Epithelial cell of proximal tubule (primary cell): ENCODE measurements at places on chromosomes 12 and 14. TPM values are rescaled to one million over a fixed set of nuclear protein-coding genes. Genes with fewer than 3 reads are reported as not detected.

The HOXC12 gene
- not detected in 2 replicates for total RNA-seq

The KRT2 gene
- not detected in 2 replicates for total RNA-seq

The SLC10A1 gene
- not detected in 2 replicates for total RNA-seq

The SLC6A12 gene
- 0.07 TPM in 1 of 2 replicates, not detected in the other for total RNA-seq

The GPX2 gene
- not detected in 2 replicates for total RNA-seq

The TMEM52B gene
- 0.43 TPM in 1 of 2 replicates, not detected in the other for total RNA-seq

The LRRC74A gene
- total RNA-seq, result not detected in 2 replicates

The RAB2B gene
- total RNA-seq, result 11.7 and 13.2 TPM in 2 replicates

The TMEM233 gene
- total RNA-seq, result 0.17 TPM in 1 of 2 replicates, not detected in the other

DNA sequence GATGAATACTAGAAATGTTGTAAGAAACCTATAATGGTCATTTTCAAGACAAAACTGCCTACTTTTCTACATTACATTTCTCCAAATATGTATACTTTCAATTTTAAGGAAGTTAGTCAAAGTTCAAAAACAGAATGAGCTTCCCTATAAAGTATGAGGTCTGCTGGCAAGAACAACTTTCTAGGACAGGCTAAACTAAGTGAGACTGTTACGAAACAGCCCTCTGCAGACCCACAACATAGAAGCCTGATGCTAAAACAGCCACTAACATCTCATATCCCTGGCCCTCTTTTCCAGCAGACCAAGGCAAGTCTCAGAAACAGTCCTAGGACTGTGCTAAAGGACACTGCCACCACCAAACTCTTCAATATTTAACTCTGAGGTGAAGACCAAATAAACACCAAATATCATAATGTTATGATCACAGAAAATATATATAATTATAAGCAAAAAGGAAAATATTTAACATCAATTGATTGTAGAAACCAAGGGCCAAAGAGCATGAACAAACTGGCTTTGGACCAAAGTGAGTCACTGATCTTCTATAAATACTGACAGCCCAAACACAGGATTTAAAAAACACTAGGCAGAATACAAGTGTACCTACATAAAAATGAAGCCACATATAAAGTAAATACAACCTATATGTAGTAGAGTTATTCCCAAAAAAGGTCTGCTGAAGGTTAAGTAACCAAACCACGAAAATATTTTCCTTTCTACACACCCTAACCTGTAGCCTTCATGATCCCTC lies 27.7 kb downstream of the PPP4R3A start:
- no peak for DNase-seq

DNA sequence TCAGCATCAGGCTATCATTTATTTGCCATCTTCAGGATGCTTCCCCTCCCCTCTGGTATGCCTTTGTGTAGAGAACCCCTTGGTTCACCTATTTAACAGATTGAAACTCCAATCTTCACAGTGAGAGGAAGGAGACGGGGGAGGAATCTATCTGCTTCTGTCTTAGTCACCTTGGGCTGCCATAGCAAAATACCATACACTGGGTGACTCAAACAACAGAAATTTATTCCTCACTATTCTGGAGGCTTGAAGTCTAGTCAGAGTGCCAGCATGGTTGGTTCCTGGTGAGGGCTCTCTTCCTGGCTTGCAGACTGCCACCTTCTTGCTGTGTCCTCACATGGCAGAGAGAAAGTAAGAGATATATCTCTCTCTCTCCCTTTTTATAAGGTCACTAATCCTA lies 13.5 kb upstream of the EML1 start:
- peak; percentile 20 for DNase-seq

DNA sequence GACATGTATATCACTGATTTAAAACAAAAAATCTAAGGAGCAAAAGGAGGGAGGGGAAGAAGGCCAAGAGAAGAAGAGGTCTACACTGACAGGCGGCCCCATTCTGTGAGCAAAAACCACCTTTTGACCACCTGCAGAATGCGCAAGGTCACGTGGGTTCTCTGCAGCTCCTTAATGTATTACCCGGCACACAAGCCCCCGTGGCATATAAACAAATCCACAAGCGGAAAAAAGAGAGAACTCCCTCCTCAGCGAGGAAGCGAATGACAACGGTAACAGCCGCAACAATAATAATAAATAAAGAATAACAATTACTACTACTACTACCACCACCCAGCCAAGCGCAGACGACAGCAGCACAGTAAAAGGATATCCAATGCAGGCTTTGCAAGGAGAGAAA lies 1.3 kb downstream of the KSR2 start:
- DNase-seq, result no peak

GRCh38 chr12:90098132-90098779 lies 389.6 kb upstream of the ATP2B1 start:
- DNase-seq, result no peak

- DNase-seq, result no peak
These were observed 39.8 kb downstream of the CHGA start for GRCh38 chr14:92962831-92963095.

DNA sequence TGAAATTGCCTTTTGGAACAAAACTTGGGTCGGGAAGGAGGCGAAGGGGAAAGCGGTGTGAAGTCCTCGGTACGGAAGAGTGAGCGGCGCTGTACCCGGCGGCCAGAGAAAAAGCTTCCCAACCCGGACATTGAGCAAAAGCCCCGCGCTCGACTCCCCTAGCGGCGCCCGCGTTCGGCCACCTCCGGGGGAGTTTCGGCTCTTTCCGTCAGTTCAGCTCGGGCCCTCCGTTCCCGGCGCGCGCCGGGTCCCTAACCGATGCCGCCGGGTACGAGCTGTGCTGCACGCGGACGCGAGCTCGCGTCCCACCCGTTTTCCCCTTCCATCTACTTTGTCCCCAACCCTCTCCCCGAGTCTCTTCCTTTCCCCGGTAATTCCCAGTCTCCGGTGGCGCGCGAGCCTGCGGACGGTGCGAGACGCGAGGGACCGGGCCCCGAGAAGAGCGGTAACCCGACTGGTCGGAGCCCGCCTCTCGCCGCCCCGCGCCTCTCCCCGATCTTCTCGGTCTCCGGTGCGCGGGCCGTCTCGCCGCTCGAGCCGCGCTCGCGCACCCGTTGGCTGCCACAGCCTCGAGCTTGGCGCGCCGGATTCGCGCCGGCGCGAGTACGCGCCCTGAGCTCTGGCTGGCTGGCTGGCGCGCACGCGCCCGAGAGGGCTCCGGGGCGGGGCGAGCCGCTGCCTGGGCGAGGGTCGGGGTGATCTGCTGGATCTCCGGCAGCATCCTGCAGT lies 446 bp upstream of the SPATS2 start:
- DNase-seq, result no peak

DNA sequence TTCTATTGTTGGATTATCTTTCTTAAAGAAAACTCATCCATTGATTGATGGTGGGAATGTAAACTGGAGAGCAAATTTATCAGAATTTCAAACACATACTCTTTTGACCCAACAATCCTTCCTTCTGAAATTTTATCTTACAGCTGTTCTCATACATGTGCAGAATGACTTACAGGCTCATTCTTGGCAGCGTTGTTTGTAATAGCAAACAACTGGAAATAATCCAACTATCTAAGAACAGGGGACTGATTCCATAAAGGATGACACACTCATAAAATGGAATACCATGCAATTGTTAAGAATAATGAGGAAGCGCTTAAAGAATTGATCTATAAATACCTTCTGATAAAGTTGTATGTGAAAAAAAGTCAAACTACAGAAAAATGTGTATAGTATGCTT lies 24.0 kb downstream of the RHOJ start:
- no peak for DNase-seq

GRCh38 chr14:45610318-45610717 lies 357.3 kb upstream of the MIS18BP1 start:
- peak; percentile 15 for DNase-seq

DNA sequence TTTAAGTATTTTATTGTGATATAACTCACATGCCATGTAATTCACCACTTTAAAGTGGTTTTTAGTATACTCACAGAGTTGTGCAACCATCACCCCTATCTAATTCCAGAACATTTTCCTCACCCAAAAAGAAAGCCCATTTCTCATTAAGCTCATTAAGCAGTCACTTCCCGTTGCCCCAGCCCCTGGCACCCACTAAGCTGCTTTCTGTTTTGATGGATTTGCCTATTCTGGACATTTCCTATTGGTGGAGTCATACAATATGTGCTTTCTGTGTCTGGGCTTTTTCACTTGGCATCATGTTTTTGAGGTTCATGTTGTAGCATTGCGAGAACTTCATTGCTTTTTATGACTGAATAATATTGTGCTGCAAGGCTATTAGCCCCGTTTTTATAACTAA lies 66.0 kb downstream of the ARL6IP4 start:
- no peak for DNase-seq

DNA sequence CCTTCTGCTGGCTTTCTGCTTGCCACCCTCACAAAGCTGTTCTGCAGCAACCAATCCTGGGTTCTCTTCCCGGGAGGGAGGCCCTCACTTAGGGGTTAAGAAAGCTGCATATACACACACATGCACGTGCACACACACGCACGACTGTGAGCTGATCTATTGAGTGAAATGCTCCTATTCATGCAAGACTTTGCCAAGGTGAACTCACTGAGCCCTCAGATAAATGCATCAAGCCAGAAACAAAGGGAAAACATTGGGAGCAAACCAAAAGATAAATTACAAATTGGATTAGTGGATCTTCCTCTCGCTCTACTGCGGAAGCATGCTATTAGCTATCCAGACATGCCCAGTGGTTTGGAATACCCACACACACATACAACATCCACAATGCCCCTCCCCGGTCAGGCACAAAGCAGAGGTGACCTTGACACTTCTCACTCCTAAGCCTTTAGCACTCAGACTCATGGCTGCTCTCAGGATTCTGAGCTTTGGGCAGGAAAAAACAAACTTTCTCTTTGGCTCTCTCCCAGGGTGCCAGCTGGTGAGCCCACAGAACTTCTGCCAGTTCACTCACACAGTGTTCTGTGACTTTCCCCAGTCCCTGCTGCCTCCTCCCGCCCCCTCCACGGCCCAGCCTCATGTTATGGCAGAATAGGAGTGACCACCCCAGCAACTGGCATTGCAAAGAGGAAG lies 320.0 kb downstream of the DPF3 start:
- no peak for DNase-seq

DNA sequence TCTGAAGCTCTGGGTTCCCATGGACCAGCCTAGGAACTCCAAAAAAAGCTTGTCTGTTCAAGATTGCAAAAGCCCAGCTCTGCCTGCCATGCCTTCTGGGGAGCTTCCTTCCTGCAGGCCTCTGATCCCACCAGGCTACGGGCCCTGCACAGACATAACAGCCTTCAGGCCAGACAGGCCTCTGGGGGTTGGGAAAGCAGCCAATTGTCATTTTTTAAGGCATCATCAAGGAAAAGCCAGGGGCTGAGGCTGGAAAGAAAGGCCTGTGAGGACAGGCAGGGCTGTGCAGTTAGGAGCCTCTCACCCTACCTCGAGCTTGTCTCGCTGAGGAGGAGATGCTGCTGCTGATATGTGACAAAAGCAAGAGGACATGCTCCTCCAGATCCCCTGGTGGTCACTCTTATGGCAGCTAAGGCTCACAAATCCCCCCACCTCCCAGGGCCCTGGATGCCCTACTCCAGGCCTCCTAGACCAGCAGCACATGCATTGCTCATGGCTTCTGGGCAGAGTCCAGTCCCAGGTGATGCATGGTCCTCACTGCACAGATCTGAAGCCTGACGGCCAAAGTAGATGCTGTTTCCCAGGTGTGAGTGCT lies 2.9 kb downstream of the TMEM229B start:
- no peak for DNase-seq

DNA sequence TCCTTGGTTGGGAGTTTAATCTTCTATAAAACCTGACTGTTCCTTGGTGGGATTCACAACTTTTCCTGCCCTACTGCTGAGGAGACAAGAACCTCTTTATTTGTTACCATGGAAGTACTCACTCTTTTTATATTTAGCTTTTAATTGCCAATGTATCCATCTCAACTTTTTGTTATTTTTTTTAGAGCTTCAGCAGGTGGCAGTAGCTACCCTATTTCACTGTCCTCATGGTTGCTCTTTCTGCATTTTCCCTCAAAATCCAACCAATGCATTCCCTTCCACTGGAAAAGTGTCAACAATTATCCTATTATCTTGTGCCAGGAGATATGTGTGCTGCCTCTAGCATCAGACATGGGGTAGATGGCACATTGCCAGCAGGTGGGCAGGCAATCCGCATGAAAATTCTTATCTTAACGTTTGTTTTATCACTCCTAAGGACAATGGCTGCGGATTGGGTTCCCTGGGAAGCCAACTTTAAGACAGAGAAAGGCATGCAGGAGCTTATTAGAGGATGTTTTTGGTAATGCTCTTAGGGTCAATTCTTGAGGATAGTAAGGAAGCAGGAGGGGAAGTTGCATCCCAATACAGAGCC lies 406.4 kb downstream of the SNAPC1 start:
- no peak for DNase-seq

GRCh38 chr14:26841326-26841725 lies 243.5 kb upstream of the NOVA1 start:
- no peak for DNase-seq
